Kidney tubule cell (primary cell): ENCODE measurements at places on chromosomes 16 and 17.

- no peak for DNase-seq
These were observed 105.9 kb downstream of the ZFHX3 start for GRCh38 chr16:72942021-72942420.

DNA sequence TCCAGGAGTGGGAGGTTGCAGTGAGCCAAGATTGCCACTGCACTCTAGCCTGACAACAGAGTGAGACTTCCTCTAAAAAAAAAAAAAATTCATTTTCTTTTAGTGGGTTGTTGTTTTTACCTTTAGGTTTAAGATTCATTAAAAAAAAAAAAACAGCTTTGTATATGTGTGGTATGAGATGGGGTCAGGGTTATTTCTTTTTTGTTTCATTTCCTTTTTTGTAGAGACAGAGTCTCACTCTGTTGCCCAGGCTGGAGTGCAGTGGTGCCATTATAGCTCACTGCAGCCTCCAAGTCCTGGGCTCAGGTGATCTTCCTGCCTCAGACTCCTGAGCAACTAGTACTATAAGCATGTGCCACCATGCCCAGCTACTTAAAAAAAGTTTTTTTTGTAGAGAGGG, 47.0 kb downstream of the BCAS3 start:
- no peak for DNase-seq

DNA sequence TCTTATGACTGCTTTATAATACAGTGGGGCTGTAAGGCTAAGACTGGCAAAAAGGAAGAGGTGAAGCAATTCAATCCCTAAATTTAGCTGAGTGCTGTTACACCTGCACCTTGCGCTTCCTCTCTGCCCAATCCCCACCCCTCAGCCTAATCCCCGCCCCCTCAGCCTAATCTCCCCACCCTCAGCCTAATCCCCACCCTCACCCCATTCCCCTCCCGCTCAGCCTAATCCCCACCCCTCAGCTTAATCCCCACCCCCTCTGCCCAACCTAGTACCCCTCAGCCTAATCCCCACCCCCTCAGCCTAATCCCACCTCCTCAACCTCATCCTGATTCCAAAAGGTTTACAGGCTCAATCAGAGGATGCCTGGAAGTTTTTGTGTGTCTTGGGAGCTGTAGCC, 155.5 kb downstream of the PMP22 start:
- DNase-seq, result no peak

GRCh38 chr16:73143576-73144422, 95.9 kb upstream of the ZFHX3 start:
- no peak for DNase-seq

DNA sequence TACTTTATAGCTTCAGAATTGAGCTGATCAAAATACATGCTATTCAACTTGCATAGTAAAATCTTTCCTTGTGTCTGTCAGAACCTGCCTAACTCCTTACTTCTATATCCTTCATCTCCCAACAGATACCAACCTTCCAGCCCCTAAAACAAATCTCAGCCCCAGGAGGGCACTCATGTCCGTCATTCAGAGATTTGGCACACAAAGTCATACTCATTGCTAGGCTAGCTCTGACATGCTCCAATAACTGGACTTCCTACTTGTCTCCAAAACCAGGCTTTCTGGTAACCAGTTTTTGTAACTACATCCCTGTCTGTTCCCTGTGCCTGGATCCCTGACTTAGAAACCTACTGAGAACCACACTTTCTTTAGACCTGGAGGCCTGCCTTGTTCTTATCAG, 37.5 kb upstream of the DHX40 start:
- no peak for DNase-seq

- no peak for DNase-seq
These were observed 186.0 kb downstream of the TANC2 start for GRCh38 chr17:63151941-63152523.

- DNase-seq, result no peak
These were observed 202.5 kb upstream of the MON1B start for GRCh38 chr16:76988526-76988925.

DNA sequence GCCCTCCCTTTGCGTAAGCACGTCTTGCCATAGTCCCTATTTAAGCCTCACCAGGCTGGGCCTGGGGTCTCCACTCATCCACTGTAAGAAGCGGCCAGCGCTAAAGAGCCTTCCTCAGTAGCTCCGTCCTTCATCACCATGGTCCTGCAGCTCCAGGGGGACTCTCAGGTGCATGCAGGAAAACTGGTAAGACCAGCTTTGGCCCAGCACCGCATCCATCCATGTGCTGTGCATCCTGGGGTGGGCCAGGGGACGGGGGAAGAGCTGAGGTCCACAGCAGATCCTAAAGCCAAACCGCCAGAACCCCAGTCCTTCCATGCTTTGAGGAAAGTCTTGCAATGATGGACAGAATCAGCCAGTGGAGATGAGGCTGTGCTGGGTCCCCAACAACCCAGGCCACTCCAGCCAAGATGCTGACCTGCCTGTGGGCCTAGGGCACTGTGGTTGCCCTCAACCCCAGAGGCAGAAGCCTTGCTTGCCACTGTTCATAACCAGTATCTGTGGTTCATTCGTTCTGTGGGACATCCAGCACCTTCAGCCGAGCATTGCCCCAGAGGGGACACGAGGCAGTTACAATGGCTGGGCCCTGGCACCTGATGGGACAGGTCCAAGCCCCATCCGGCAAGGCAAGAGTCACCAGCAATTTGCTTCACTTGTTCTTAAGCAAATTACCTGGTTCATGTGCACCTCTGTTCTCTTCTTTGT, 44.4 kb downstream of the RBFOX3 start:
- no peak for DNase-seq

GRCh38 chr17:3666516-3666915, 1.9 kb downstream of the TAX1BP3 start:
- no peak for DNase-seq

GRCh38 chr16:84013787-84014569, 28.6 kb downstream of the SLC38A8 start:
- DNase-seq, result peak; percentile 87

- DNase-seq, result peak; percentile 81
These were observed 47.3 kb downstream of the RPH3AL start for GRCh38 chr17:305090-305976.

DNA sequence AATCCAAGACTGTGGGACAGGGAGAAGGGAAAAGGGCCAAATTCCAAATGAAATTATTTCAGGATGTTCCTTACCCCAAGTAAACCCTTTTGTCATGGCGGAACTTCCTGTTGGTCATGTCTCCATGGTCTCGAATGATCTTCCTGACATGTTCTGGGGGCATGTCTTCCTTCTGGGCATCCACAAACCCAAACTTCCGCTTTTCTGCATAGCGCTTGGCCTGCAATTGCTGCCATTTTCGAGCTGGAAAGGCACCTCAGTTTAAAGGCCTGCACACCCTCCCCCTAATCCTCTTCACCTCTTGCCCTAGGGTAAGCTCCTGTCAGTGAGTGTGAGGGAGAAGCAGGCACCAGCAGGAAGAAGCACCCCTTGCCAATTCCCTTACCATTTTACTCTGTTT, 1.2 kb downstream of the PRPF8 start:
- no peak for DNase-seq

DNA sequence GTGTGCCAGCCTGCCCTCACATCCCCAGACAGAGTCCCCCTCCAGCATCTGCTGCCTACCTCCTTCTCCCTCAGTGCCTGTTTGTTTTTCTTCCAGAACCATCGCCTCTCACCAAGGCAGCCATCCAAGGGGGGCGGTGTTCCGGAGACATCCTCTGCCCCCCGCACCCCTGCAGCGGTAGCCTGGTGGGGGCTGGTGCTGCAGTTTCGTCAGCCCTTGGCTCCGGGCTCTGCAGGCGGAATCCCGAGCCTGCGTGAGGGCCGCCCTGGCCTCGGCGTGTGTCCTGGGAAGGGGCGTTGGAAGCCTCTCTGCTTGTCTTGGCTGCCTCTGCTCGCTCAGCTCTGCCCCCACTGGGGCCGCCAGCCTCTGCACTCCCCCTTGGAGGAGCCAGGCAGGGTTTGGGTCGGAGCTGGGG, 126.0 kb upstream of the CIBAR2 start:
- no peak for DNase-seq

DNA sequence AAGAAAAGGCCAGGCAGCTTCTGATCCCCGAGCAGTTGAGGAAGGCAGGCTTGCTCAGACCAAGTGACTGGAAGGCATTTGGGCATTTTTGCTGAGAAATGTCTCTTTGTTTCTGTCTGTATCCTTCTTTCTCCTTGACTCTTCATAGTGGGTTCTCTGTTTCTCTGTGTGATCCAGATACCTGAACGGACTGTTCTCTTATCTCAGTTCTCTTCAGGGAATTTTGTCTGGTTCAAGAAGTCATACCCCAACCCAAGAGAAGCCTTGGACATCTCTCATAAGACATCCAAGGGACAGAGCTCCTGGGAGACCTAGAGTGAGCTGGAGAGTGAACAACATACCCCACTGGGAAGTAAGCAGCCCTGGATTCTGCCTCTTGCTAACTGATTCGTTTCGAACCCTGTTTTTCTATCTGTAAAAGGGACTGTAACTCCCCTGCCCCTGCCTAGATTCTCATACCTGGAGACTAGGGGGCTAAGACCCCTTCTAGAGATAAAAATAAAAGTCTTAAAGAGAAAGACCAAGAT, 541 bp downstream of the CCL3 start:
- DNase-seq, result no peak

DNA sequence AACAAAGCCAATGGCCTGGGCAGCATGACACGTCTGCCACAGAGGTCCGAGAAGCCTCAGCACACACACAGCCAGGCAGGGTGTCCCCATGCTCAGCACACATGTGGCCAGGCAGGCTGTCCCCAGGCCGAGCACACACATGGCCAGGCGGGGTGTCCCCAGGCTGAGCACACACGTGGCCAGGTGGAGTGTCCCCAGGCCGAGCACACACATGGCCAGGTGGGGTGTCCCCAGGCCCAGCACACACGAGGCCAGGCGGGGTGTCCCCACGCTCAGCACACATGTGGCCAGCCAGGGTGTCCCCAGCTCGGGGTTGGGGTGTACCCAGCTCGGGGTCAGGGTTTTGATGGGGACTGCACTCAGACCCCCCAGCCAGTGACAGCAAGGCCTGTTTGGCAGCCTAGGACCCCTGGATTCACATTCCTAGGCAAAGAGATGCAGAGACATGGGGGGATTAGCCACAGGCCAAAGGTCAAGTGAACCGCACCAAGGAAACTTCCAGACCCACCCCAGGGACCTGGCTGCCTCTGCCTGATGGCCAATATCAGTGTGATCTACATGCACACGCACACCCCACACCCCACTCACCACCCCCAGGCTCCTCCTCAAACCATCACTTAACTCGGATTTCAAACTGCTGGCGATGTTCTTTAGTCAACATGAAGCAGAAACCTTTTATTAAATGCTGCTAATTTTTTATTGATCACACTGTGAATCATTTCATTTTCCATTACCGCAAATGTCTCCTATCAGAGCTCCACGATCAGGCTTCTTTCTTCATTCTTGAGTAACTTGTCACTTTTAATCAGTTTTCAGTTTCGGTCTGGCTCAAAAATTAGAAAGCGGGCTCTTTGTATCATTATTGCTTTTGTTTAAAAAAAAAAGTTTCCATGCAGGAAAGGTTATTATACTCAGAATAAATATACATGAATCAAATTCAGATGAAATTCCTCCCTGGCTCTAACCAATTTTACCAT, 111.4 kb downstream of the ZNF423 start:
- no peak for DNase-seq

DNA sequence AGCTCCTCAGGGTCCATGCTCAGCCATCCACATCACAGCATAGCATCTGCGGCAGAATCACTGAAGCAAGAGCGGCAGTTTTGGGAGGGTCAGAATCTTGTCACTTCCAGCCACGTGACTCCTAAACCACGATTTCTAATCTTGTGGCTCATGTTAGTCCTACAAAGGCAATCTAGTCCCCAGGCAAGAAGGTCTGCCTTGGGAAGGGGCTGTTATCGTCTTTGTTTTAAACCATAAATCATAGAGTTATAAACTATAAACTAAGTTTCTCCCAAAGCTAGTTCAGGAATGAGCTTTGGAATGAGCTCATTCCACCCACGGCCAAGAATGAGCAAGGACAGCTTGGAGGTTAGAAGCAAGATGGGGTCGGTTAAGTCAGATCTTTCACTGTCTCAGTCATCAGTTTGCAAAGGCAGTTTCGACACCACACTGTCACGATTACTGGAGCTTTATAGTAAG, 20.8 kb upstream of the DNAH17 start:
- peak; percentile 56 for DNase-seq

DNA sequence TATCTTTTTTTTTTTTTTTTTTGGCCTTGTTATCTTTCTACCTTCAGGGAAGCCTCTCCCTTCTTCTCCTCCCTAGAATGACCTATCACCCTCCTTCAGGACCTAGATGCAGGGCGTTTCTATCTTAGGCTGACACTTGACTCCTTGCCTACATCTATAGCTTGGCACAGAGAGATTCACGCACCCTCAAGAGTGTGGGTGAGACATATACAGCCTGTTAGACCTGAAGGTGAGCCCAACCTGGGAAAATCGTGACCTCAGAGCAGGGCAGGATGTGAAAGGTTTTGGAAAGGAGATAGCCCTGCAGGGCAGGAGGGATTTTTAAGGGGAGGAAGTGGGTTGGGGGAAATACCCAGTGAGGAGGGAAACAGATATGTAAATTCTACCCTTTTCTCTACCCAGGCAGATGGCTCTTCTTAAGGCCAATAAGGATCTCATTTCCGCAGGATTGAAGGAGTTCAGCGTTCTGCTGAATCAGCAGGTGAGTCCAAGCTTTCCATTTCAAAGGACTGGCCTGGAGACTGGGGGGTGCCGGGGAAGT, at the start of gene AHSP:
Gene AHSP, plus strand, starts transcription at position 167 of the 541 bp plus-strand sequence. Its CDS starts 240 bp downstream, at position 407.
- DNase-seq, result no peak

- no peak for DNase-seq
These were observed 175.3 kb upstream of the FAM20A start for GRCh38 chr17:68776451-68776850.

DNA sequence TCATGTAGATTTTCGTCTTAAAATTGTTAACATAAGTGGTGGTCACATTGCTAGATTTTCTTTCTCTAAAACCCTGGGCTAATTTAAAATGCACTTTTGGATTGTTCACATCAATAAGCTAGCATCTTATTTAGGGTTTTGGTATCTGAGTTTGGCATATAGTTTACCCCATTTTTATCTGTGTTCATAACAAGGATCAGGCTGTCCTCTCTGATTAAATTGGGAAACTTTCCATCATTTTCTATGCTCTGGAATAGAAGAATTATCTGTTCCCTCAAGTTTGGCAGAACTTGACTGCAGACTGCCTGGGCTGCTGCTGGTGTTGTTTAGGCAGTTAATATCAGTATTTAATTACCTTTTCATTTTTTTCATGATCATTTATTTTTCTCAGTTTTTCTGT, 1.8 kb downstream of the SPECC1 start:
- DNase-seq, result no peak

DNA sequence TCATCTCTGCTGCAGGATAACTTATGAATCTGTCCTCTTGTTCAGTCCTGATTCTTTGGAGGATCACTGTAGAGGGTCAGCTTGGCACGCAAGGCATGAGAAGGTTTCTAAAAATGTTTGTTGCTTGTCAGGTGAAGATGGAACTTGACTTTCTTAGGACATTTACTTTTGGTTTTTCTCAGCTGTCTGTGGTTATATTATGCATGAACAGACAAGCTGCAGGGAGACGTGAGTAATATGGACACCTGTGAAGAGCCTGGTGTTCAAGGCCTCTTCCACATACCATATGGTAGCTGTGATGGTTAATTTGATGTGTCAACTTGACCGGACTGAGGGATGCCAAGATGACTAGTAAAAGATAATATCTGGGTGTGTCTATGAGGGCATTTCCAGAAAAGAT, 270.2 kb upstream of the CPHXL start:
- DNase-seq, result no peak

GRCh38 chr16:2819939-2820835, 3.1 kb downstream of the PRSS21 start:
- no peak for DNase-seq

GRCh38 chr16:57022445-57022844, 33.1 kb downstream of the NLRC5 start:
- no peak for DNase-seq

GRCh38 chr17:395974-396373, 43.4 kb upstream of the RPH3AL start:
- no peak for DNase-seq
